Left hindlimb (tissue), 1 donor: ENCODE measurements at places on chromosomes 6 and 20.

DNA sequence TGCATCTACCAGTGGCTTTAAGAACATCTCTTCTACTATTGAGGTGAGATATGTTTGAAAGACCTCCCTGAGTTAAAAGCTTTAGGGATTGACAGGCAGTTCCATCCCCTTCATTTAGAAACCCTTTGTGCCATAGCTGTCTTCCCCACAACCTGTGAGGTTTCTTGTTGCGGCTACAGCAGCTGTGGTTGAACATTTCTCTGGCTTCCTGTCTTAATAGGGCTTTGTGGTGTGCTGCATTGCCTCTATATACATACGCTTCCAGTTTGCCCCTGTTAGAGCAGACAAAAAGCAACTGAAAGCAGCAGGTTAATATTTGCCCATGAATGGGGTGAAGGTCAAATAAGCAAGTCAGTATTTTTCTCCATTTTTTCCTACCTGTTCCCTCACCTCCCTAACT lies 210.2 kb downstream of the TMEM200A start:
- no peak for DNase-seq

DNA sequence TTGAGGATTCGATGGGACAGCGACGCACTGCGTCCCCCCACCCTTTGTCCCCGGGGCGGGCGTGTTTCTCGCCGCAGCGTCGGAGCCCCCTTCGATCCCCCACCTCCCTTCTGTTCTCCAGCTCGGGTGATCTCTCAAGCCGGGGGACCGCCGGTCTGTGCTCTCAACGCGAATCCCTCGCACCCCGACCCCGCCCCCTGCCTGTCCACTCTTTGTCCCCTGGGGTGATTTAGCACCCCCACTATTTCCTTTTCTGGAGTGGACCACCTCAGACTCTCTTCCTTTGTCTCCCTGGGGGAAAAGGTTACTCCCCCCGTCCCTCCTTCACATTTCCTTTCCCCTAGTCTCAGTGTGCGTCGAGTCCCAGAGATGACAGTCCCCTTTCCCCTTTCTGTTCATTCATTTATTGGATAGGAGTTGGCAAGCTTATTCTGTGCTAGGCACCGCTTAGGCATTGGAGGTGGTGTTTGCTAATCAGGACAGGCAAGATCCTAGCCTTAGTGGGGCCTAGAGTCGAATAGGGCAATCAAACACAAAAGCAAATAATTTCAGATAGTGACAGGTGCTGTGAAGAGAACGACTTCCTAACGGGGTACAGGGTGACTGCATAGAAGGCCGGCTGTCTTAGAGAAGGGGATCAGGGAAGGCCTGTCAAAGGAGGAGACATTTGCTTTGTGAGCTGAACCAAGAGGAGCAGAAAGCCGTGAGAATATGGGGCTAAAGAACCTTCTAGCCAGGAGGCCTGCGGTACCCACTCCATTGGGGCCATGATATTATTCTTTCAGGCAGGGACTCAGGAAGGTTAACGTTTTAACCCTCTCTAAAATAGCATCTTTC lies 741 bp downstream of the PTPN1 start:
- no peak for DNase-seq

DNA sequence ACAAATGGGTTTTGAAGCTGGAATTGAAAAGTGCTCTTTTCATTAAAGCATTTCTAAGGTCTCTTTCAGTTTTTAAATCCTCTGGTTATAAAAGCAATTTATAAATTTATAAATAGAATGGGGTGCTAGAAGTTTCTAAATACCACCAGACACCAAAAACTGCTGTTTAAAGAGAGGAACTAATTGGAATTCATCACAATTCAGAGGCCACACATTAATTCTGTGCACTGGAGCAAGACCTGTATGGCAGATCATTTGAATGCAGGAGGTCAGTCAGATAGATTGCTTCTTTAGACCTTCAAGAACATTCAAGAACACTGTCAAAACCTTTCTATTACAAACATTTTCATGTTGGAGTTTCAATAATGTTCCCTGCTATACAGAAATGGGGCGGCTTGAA lies 55.1 kb downstream of the ALDH8A1 start:
- no peak for DNase-seq

DNA sequence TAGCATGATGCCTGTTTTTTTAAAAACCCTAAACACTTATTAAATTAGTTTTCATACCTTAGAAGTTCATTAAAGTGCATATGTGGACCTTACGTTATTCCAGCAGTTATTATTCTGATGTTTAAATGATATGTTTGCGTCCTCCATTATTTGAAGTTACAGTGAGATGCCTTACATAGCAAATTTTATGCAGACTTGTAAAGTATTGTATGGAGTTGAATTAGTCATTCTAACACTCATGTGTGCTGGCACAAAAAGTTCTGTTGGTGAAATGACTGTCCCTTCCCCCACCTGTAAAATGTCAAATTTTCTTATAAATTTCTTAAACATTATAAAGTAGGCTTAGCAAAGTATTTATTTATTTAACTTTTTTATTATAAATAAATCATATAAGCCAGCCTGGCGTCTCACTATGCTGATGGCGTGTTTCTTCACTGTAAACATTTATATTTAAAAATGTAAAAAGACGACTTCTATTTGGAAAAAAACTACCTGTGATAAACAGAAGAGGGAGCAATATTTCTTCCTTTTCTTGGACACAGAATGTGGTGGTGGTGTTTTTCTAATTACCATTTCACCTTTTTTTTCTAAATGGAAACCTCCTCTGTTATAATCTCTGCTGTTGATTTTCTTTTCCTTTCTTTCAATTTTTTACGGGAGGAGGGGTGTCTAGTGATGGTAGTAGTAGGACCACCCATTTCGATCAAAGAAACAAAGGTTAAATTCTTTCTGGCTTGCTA lies 155.4 kb downstream of the RFPL4B start:
- no peak for DNase-seq

GRCh38 chr20:35742741-35743523 lies 872 bp upstream of the RBM39 start:
- no peak for DNase-seq

DNA sequence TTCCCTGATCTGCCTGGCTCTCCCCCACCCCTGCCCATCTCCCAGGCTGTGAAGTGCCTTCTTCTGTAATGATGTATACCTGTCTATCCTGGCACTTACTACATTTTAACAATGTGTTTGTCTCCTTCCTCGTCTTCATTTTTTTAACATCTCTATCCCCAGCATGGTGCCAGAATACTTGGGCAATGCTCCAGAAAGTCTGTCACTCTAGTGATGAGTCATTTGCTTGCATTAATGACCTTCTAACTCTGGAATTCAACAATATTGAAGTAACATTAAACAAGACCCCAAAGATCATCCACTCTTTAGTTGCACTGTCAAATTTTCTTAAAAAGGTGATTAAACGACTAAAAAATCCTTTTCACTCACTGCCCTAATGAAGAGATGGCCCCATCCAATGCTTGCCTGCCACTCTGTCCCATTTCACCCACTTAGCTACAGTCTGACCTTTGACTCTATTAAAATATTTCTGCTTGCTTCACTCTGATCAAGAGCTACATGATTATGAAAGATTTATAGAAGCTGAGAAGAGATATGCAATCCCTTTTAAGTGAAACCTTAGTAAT lies 7.7 kb upstream of the KLHL31 start:
- DNase-seq = no peak

DNA sequence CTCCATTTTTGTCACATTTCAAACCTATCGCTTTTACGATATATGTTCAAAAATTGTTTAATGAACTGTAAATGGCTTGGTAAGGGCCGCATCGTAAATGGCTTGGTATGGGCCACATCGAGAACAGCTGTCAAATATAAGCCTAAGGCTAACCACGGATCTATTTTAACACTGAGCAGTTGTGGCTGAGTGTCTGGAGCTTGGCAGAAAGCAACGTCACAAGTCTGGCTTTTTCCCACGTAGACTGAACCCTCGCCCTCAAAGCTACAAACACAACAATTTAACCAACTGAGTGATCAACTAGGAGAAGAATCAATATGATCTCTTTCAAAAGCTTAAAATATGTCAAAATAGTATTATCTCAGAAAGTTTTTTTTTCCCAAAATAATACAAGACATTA lies 71.4 kb upstream of the PRSS16 start:
- DNase-seq = peak; percentile 51

DNA sequence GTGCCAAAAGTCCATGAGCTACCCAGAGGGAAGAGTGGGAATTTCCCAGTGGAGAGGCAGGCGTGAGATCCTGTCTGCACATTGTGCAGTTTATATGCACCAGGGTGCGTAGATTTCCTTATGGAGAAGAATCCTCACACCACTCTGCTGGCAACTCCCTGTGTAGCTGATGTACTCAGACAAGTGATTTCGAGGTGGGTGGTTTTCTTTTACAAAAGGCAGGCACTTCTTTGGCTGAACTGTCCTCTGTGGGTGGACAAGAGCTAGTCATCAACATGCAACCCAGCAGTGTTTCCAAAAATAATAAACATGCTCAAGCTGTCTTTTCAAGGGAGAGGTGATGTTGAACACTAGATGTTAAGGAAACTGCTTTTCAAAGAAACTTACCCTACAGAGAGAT lies 121.7 kb upstream of the NXT1 start:
- DNase-seq = no peak

DNA sequence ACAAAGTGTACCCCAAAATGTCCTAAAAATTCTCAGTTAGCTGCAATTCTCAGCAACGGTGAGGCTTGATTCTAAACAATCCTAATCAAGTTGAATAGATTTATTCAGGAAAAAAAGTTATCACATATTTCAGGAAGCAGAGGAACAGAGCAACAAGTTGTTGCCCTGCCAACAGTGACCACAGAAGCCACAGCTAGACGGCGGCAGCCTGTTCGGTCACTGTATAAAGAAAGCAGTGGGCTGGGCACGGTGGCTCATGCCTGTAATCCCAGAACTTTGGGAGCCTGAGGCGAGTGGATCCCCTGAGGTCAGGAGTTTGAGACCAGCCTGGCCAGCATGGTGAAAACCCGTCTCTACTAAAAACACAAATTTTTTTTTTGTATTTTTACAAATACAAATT lies 171.2 kb upstream of the BMP5 start:
- DNase-seq = peak; percentile 73
